ENCODE measurements at places on chromosomes 5 and 9. TPM values are rescaled to one million over a fixed set of nuclear protein-coding genes. Genes with fewer than 3 reads are reported as not detected.

GCNT1 gene
- 3.2 TPM for total RNA-seq

CERCAM gene
- total RNA-seq = 7.8 TPM

DNA sequence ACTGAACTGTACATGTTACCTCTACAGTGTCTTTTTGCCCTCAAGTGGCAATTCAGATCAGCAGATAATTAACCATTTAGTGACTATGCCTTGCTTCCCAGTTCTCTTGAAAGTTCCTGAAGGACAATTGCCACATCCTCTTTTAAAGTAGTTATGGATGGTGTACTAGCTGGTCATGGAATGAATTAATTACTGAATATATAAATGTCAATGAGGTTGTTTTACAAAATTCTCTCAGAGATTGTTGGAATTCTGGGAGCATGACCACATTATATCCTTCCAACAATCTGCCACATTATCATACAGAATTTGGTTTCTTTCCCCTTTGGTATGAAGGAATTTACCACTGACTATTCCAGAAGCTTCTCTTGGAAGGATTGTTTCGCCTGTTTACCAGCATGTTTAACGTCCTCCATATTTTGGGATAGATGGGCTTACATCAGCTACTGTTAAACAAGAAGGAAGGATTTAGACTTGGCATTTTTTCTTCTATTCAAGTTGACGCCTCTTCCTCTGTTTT lies 176.4 kb downstream of the CD180 start:
- DNase-seq = no peak

- no peak for DNase-seq
Observed at GRCh38 chr9:100725371-100725770, 147.5 kb downstream of the CAVIN4 start.

DNA sequence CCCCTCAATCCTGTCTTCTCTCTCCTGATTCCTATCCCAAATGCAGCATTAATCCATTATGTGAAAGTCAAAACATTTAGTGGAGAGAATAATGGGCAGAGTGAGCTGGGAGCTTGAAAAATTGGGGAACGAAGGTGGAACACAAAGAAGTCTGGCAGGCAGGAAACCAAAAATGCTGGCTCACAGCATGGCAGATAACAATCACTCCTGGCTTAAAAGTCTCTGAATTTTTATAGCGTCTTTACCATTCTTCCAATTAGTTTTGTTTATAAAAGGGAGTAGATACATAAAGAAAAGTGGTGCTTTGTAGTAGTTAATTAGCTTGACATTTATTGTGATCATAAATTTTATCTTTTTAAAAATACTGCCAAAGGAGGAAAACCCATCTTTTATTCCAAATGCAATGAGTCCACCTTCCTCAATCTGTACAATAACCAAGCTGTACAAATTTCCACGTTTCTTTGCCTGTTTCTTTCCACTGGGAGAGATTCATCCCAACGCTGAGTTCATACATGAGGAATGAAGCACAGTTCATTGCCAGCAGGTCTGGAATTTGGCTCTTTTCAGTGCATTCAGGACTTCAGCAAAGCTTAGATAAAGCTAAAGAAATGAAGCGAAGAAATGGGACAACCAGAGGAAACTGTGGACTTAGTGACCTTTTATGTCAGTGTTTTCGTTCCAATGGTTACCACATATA lies 174.7 kb downstream of the HMHB1 start:
- no peak for DNase-seq

DNA sequence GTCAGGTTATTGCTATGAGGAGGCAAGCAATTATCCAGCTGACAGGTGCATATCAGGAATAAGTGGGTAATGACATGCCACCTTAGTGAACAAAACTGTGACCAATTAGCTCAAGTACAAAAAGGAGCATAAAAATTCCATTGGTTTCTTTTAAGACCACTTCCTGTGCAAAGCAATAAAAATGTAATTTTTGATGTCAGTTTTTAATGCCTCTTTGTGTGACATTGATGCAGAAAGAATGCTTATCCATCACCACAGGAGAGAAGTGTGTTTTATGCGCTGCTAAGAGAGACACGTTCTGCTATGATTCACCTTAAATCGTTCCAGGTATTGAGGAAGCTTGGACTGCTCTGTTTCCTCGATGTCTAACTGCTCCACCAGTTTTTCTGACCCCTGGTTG lies 96.7 kb downstream of the MRPS27 start:
- DNase-seq = no peak

Measured in Right ventricle myocardium inferior (tissue), 1 donor.